Stimulated activated CD8-positive, alpha-beta memory T cell treated with anti-CD3 and anti-CD28 coated beads, Interleukin-4, amount 100 ng/mL, for 48 hours (primary cell): ENCODE measurements at places on chromosomes 3 and 15.

DNA sequence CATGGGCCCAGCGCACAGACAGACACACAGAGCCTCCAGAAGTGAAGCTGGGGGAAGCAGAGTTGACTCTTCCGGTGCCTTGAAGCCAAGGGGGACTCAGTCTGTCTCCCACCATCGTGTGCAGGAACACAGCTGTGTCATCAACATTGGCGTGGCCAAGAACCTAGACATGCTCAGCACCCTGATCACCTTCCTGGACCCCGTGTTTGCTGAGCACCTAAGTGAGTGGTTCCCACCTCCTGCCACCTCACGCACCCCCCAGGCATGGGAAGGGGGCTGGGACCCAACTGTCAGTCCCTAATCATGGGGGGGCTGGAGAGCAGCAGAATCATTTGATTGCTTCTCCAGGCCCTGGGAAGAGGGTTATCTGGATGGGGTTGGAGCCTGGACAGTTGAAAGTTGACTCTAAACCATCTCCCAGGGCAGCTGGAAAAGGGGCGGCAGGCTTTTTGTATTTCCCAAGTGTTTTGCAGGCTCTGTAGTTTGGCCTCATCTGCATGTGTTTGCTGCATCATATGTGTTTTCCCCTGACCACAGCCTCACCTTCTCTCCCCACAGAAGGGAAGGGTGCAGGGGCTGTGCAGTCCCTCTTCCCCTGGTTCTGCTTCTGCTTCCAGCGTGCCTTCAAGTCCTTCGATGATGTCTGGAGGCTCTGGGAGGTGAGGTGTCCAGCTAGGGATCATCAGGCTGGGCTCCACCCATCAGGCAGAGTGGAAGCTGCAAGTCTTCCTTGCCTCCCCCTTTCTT is 12.8 kb downstream of the TBC1D21 start:
- no peak for DNase-seq

- DNase-seq = no peak
Observed at GRCh38 chr3:192482809-192483208, 244.5 kb downstream of the FGF12 start.

- DNase-seq = no peak
Observed at GRCh38 chr3:57972531-57973111, 35.6 kb upstream of the FLNB start.

DNA sequence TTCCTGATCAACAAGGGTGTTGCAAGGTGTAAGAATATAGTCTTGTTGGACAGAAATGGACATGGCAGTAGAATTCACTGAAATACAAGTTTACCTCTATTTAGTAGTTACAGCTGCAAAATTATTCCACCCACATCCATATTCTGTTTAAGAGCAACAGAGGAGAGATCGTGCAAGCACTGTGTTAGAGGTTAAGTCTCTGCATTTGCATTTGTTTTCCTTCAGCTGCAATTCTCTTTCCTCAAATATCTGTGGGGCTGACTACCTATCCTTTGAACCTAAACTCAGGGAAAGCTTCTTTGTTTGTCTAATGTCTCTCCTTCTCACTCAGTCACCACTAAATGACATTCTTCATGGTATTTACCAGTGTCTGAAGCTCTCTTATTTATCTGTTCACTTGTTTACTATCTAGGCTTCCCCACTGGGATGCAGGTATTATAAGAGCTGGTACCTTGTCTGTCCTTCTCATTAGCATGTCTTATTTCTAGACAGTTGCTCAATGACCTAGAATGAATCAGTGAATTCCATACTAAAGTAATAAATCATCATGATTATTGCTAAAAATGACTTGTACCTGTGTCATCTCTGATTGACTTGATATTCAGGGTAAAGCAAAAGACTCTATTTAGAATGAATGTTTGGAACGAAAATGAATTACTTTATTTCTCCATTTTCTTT is 175.3 kb upstream of the FEZF2 start:
- no peak for DNase-seq

DNA sequence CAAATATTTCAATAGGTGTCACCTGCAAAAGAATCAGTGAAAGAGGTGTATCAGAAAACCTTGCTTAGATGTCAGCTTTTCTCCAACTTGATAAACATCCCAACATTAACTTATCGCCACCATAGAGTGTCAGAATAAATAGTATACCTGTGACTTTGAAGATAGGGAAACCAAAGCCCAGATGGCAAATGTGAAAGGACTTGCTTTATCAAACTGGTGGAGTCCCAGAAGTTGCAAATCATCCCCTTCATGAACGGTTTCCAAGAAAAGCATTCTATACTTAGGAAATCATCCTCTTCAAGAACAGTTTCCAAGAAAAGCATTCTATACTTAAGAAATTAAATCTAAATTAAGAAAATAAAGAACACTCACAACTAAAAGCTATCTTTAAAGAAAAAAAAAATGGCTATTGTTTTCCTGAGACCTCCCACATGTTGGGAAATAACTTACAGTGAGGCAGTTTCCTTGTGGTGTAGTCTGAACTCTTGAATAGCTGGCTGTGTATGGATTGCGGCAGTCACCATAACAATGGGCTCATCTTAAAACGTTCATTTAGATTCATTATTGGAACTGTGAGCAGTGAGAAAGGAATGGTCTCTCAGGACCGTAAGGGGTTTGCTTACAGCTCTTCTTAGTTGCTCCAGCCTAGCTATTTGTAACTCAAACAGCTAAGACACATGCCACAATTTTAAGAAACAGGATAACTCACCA is 56.5 kb downstream of the GHSR start:
- DNase-seq = no peak

- DNase-seq = no peak
Observed at GRCh38 chr3:40308725-40309417, 636 bp upstream of the EIF1B start.

DNA sequence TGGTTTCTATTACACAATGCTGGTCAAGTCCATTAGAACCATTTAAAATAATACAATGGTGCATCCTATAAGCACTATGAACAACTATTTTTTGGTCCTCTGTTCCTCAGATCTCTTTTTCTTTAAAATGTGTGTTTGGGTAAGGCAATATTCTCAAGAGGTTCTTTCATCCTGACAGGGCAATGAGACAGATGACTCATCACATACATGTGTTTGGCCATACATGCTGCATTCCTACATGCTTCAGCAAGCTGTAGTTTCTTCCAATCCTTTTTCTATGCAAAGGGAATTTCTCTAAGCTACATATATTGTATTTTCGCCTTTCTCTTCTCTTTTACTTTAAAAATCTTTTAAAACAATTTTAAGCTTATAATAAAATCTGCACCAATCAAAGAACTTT is 52.7 kb downstream of the OTOL1 start:
- no peak for DNase-seq

GRCh38 chr3:48038971-48039481 is 22.8 kb upstream of the MAP4 start:
- DNase-seq = no peak

DNA sequence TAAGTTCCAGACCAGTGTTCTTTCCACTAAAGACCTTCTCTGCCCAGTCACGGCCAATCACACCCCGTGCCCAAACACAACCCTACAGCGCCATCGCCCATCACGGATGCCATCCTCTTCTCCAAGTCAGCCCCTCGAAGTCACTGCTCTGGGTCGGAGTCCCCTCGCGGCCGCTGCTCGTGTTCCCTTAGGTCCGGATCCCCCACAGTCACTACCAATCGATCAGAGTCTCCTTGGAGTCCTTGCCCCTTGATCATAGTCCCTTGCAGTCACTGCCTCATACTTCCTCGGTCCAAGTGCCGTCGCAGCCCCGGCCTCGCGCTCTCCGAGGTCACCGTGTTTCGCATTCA is 461 bp downstream of the PCYT1A start:
- DNase-seq = peak; percentile 64

DNA sequence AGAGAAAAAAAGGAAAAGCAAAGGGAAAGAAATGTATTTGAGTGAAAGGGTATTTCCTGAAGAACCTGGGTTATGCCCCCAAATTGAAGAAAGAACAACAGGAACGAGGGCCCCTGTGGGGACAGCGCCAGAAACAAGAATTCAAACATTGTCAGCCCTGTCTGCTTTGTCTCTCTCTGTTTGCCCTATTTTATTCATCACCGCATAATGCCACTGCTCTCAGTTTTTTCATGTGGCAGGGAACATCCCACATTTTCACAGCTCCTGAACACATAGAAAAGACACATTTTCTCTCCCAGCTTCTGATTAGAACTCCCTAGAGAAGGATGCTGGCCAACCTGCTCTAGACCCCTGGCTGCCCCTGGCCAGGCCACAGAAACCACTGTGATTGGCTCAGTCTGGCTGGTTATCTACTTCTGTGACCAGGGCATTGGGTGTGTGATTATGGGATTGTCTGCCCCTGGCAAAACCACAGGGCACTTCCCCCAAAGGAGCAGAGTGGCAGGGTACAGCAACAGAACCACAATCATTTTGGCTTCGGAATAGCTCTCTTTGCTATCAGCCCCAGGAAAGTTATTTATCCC is 31.3 kb upstream of the CCDC54 start:
- DNase-seq = no peak

DNA sequence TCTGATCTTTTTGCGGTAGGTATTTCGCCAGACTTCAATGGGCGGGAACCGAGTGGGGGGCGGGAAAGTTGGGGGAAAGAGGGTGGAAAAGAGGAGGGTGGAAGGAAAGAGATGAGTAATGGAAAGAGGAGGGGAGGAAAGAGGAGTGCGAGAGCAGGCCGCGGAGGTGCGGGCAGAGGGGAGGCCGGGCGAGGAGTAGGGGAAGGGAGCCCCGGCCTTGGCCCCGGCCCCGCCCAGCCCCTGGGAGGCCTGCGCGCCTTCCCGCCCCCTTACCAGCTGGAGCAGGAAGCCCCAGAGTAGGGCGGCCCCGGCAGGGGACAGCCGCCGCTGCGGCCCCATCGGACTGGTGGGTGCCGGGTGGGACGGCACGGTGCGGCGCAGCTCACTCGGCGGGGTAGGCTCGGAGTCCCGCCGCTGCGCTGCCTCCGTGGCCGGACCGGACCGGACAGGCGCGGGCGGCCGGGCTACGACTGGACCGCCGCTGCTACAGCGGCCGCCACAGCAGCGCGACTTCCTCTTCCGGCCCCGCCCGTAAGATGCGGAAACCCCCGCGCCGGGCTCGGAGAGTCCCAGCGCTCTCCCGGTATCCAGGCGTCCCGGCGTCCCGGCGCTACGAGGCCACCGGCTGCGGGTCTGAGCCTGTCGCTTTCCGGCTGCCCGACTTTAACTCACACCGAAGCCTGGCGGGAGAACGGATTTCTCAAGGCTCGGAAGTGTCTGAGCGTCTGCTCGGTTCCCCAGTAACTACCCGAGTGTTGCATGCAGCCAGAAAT is at the start of gene SPPL2A:
Gene SPPL2A, minus strand, starts transcription at position 512 of the 773 bp plus-strand sequence. Its CDS starts 173 bp downstream, at position 339.
- peak; percentile 91 for DNase-seq

- no peak for DNase-seq
Observed at GRCh38 chr3:23807424-23808015, 1.8 kb downstream of the UBE2E1 start.

DNA sequence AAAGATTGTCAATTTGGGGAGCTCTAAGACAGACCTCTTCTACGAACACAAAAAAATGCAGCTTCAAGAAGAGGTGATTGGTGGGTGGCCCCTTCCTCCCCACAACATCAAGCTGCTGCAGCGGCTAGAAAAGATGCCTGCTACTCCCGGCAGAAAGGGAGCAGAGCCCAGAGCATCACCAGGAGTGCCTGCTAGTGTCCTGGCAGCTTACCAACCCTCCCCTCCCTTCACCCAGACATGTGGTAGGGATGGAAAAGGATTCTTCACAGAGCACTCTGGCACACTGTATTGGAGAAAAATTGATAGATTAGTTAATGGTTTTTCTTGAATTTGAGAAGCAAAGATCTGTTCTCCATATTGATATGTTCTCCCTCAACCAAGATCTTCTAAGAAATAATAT is 10.8 kb downstream of the IP6K1 start:
- no peak for DNase-seq

- no peak for DNase-seq
Observed at GRCh38 chr3:140162551-140162950, 227.6 kb downstream of the CLSTN2 start.

GRCh38 chr15:32029862-32030781 is at the start of gene CHRNA7:
CHRNA7 (plus strand) TSS chr15:32030515; CDS start chr15:32030595, 80 bp downstream.
- peak; percentile 38 for DNase-seq

DNA sequence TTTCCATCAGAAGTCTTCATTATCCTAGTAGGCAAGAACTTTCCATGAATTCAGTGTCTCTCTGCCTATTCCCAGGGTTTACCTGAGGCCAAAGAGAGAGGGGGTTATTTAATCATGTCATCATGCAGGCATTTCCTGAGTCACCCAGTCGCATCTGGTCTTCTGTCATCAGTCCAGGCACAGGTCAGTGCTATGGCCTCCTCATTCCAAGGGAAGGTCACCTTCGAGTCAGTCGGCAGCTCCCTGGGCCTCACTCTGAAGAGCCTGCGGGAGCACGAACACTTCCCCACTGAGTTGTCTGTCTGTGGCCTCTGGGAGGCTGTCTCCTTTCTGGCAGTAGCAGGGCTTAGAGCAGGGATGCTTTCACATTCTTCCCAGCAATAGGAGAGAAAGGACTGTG is 26.2 kb upstream of the LRTM1 start:
- DNase-seq = no peak

DNA sequence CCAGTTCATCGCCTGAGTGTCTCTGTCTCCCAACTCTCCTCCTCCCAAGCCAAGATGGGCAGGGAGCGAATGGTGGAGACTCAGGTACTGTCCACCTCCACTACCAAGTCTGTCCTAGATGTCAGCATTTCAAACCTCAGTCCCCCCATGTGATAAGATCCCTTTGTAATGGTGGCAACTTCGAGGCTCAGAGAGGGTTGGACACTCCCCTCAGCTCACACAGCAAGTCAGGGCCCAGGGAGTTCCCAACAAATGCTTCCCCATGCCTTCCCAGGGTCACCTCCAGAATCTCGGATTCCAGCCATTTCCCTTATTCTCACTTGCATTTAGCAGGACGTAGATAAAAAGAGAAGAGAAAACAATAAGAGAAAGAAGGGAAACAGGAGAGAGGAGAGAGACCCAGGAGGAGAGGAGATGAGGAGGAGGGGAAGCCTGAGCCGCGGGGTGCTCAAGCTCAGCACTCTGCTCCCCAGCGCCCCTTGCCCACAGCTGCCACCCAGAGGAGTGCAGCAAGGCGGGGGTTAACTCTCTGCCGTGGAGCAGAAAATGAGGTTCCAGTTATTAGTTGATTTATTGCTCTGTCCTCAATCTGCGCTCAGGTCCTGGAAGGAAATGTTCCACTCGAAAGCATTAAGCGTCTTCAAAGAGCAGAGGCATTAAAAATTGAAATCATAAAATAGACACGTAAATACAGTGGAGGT is 84.1 kb upstream of the LINGO1 start:
- no peak for DNase-seq

- no peak for DNase-seq
Observed at GRCh38 chr3:122912772-122913538, 114.6 kb downstream of the SEMA5B start.

DNA sequence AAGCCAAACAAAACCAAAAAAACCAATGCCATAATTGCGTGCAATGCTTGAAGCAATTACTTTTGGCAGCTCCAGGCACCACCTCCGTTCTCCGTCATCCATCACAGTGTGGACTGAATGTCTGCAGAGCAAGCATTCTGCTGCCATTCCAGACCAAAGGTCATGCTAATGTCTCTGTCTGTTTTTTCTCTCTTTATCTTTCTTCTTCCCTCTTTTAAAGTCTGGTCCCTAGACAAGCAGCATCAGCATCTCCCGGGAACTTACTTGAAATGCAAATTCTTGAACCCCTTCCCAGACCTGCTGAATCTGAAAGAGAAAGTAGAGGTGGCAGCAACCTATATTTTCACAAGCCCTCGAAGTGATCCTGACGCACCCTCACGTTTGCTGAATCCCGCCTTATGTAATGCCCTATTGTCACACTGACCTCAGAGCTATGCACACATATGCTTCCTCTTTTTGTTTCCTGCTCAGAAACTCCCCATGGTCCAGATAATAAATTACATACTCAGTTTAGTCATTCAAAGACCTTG is 297.3 kb upstream of the PROK2 start:
- DNase-seq = no peak

- DNase-seq = no peak
Observed at GRCh38 chr15:58287891-58288290, 143.9 kb upstream of the LIPC start.

- DNase-seq = no peak
Observed at GRCh38 chr3:45092132-45093031, 53.8 kb downstream of the CDCP1 start.
